ENCODE measurements at places on chromosomes 6 and 20.

- peak; percentile 33 for DNase-seq
Observed at GRCh38 chr6:73610444-73611275, 43.1 kb downstream of the SLC17A5 start.

GRCh38 chr6:75818098-75818855 is 69.2 kb downstream of the MYO6 start:
- no peak for DNase-seq

GRCh38 chr20:19735446-19735845 is 22.6 kb upstream of the RIN2 start:
- DNase-seq, result peak; percentile 74

GRCh38 chr20:34363465-34364222 is 571 bp downstream of the ITCH start:
- DNase-seq, result peak; percentile 56

DNA sequence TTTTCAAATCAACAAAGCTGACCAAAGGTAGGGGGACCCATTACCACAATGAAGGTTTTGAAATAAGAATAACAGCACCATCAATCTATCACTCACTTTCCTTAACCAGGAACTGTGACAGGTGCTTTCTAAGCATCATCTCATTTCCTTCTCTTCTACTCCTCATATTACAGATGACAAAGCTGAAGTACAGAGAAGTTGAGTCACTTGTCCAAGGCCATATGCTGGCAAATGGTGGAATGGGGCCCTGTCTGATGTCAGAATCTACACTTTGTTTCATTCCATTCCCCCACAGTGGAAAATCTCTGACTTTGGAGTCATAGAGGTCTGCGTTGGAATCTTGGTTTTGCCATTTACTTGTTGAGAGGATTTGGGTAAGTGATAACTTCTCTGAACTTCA is 222.5 kb upstream of the LRFN2 start:
- peak; percentile 10 for DNase-seq

- no peak for DNase-seq
Observed at GRCh38 chr20:35260426-35260825, 17.5 kb downstream of the MMP24OS start.

GRCh38 chr6:24974182-24975171 is 38.7 kb upstream of the RIPOR2 start:
- no peak for DNase-seq

- DNase-seq, result no peak
Observed at GRCh38 chr20:44326391-44327159, 10.3 kb upstream of the R3HDML start.

DNA sequence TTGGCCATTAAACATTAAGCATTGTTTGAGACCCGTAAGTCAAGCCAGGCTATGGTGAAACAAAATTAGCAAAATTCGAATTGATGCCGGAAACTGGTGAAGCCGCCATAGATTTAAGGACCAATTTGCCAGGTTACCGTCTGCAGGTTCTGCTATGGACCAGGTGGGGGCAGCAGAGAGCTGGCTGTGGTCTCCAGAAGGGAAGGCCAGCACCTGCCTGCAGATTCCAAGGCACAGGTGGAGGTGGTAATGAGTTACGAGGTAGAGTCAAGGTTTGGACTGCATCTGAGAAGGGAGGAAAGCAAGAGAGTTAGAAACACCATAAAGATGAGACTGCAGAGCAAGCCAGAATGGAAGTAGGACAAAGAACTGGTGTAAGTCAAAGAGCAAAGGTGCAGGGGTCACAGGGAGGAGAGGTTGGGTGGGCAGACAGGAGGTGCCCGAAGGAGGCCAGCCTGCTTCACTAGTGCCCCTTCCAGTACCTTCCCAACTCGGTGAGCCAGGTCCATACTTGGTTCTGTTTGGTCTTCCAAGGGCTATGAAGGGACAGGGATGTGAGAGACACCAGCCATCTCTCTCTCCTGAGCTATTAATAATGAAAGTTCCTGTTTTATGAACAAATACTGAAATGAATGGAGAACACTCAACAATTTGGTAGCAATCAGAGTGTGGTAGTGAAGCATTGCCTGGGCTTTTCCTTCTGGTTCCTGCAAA is 131.6 kb upstream of the ESR1 start:
- peak; percentile 4 for DNase-seq

Measured in fibroblast of lung (primary cell).